T-helper 2 cell treated with Interferon-gamma antibody and Interleukin-4, amounts not matched to agents 100 ng/mL and 5 ng/mL, for 36 hours (primary cell): ENCODE measurements at places on chromosomes 6 and 20. TPM values are rescaled to one million over a fixed set of nuclear protein-coding genes. Genes with fewer than 3 reads are reported as not detected.

ENTPD6 gene
- total RNA-seq, result 38.2 and 39.0 TPM in 2 replicates

RFX6 gene
- not detected in 2 replicates for total RNA-seq

MDFI gene
- not detected in 2 replicates for total RNA-seq

RIPOR2 gene
- total RNA-seq, result 182 and 188 TPM in 2 replicates

RGS17 gene
- not detected in 2 replicates for total RNA-seq

TRIM10 gene
- total RNA-seq, result 0.05 TPM in 1 of 2 replicates, not detected in the other

BNIP5 gene
- not detected in 2 replicates for total RNA-seq

TRIM31 gene
- not detected in 2 replicates for total RNA-seq

PRL gene
- not detected in 2 replicates for total RNA-seq

BPIFB1 gene
- not detected in 2 replicates for total RNA-seq

C20orf144 gene
- total RNA-seq, result 0.25 TPM in 1 of 2 replicates, not detected in the other

RBPJL gene
- not detected in 2 replicates for total RNA-seq

PKIB gene
- total RNA-seq, result 0.36 and 0.95 TPM in 2 replicates

HAO1 gene
- total RNA-seq, result not detected in 2 replicates

HLA-DQB1 gene
- 7.0 and 10.0 TPM in 2 replicates for total RNA-seq

RSPO4 gene
- total RNA-seq, result not detected in 2 replicates

CTAGE9 gene
- not detected in 2 replicates for total RNA-seq

SEL1L2 gene
- not detected in 2 replicates for total RNA-seq

TTPAL gene
- 20.7 and 22.6 TPM in 2 replicates for total RNA-seq

PRDM1 gene
- 55.9 and 56.8 TPM in 2 replicates for total RNA-seq

TGM3 gene
- not detected in 2 replicates for total RNA-seq

ENPP4 gene
- total RNA-seq, result 4.7 and 4.9 TPM in 2 replicates

PRR18 gene
- not detected in 2 replicates for total RNA-seq

SRSF12 gene
- not detected in 2 replicates for total RNA-seq

BFSP1 gene
- total RNA-seq, result 3.7 and 4.1 TPM in 2 replicates

PLN gene
- total RNA-seq, result not detected in 2 replicates

TP53INP2 gene
- total RNA-seq, result 1.6 and 2.1 TPM in 2 replicates

DXO gene
- total RNA-seq, result 17.3 and 18.8 TPM in 2 replicates

RBM24 gene
- total RNA-seq, result not detected in 2 replicates

IFT52 gene
- total RNA-seq, result 14.0 and 15.7 TPM in 2 replicates

DACT2 gene
- 0.09 and 0.14 TPM in 2 replicates for total RNA-seq

OPN5 gene
- not detected in 2 replicates for total RNA-seq

UBE2V1 gene
- 133 and 137 TPM in 2 replicates for total RNA-seq

TCF19 gene
- total RNA-seq, result 77.2 and 79.0 TPM in 2 replicates

FNDC1 gene
- not detected in 2 replicates for total RNA-seq

COX4I2 gene
- not detected in 2 replicates for total RNA-seq

SRMS gene
- total RNA-seq, result not detected in 2 replicates

THBD gene
- not detected in 2 replicates for total RNA-seq

EDN1 gene
- 0.07 TPM in 1 of 2 replicates, not detected in the other for total RNA-seq

PERP gene
- total RNA-seq, result 5.8 and 6.5 TPM in 2 replicates

HLA-DQB2 gene
- 1.4 and 1.5 TPM in 2 replicates for total RNA-seq

PTGIS gene
- 22.7 and 23.7 TPM in 2 replicates for total RNA-seq

SLC22A7 gene
- not detected in 2 replicates for total RNA-seq

PTPRT gene
- not detected in 2 replicates for total RNA-seq
